ENCODE measurements at places on chromosomes 1 and 21.

- peak; percentile 52 for DNase-seq
Observed at GRCh38 chr1:246705368-246705767, 18.8 kb upstream of the SCCPDH start.

GRCh38 chr1:55426619-55427018 lies 211.5 kb upstream of the USP24 start:
- DNase-seq, result no peak

DNA sequence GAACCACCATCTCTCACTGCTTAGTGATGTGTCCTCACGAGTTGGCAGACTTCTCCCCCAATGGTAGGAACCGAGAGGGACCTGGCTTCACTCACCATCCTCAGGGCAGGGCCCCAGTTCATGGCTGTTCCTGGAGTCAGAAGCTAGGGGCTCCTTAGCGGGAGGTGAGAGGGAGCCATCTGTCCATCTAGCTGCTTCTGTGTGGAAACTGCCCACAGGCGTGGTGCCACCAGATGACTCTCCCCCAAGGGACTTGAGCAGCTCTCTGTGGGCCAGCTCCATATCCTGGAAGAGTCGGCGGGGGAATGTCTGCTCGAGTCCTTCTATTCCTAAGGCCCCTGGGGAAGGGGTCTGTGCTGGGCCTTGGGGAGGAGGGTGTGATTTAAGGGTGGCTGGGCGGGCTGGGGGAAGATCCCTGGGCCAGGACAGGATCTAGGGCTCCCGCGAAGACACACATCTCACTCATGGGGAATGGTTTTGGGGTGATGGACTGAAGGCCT lies 16.3 kb downstream of the LRRC71 start:
- DNase-seq, result no peak

GRCh38 chr1:48203287-48203900 lies 19.1 kb upstream of the SLC5A9 start:
- peak; percentile 54 for DNase-seq

- peak; percentile 70 for DNase-seq
Observed at GRCh38 chr1:220300442-220301121, 28.3 kb upstream of the RAB3GAP2 start.

GRCh38 chr1:82565146-82565545 lies 764.4 kb downstream of the ADGRL2 start:
- peak; percentile 59 for DNase-seq

DNA sequence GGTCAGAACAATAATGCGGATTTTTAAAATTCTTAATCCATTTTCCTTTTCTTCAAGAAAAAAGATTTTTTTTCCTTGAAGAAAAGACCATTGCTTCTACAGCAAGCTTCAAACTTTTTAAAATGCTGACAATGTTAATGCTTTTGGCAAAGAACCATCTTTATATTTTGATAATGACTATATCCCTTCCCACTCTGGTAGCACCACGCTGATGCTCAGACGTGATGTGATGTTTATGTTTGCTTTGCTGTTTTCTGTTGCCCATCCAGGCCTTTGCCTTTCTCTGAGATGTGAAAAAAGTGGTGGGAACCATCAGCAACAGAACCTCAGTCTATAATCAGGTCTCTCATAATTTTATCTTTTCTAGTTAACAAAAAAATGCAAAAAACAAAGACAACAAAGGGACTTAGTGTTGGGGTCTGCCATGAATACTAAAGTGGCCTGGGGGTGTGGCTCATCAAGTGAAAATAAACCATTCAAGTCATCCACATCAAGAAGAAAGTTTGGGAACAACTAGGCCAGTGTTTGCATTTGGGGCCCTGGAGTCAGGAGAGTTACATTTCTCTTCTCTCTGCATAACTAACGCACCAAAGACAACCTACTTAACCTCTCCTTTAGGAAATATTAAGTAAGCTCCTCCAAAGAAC lies 244.6 kb upstream of the DMRTA2 start:
- no peak for DNase-seq

DNA sequence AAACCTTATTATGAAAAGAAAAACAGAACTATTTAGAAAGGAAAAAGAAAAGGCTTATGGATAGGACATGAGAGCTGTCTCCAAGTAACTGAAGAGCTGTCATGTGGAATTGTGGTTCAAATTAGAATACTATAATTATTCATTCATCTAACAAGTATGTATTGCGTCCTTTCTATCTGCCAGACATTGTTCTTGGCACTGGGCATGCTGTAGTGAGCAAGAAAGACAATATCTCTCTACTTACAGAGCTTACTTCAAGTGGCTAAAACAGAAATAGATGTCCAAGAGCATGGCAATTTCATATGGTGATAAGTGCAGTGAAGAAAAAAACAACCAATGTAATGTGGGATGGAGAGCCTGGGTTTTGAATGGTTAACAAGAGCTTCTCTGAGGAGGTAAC lies 413.0 kb downstream of the DPYD start:
- no peak for DNase-seq

GRCh38 chr1:80892539-80892938 lies 908.2 kb upstream of the ADGRL2 start:
- no peak for DNase-seq

DNA sequence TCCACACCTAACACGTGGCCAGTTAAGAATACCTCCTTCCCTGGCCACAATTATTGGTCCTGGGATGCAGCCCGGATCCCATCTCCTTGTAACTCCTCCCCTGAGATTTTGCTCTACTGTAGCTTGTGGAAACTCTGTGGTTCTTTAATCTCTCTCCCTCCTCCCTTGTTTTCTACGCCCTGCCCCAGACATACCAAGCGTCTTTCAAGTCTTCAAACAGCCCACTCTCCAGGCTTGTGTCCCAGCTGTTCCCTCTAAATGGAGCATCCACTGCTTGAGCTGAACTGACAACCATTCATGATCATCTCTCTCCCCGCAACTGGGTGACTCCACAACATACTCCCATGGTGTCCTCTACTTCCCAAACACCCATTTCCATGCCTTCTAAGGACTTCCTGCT lies 111.6 kb downstream of the SIPA1L2 start:
- no peak for DNase-seq

GRCh38 chr1:153957744-153958110 lies 685 bp downstream of the CRTC2 start:
- DNase-seq, result no peak

DNA sequence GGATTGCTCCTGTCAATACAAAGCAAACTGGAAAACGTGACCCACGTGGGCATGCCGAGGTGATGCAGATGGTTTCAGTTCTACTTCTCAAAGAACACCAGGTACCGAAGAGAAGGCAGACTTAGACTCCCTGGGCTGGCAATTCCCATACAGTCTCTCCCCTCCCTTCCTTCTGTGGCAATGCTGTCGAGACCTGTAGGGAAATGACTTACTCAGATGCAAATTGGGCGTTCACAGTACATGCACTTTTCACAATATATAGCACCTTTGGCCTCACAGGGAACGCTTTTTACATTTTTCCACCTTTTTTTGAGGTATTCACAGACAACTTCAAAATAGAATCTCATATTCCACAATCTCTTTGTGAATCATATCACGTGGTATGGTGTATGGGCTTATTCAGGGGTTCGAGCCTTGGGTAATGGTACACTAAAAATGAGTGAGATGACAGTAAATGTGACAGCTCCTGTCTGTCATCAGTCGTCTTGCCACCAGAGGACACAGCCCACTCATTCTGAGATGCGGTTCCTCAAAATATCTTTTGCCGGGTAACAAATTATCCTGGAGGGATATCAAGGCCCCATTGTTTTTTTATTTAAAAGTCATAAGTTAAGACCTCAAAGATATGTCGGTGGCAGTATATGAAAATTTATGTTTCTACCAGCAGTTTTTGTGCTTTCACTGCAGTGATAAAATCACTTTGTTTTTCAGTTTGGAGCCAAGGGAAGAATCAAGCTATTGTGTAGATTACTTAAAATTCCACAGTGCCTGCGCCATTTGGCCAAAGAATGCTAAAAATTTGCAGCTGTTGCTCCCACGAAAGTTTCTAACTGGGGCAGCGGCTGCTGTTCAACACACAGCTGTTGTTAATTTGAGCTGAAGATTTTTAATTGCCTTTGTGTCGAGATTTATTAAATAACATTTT lies 168.4 kb downstream of the ZZZ3 start:
- no peak for DNase-seq

- DNase-seq, result peak; percentile 33
Observed at GRCh38 chr1:77282187-77282865, 507 bp downstream of the AK5 start.

DNA sequence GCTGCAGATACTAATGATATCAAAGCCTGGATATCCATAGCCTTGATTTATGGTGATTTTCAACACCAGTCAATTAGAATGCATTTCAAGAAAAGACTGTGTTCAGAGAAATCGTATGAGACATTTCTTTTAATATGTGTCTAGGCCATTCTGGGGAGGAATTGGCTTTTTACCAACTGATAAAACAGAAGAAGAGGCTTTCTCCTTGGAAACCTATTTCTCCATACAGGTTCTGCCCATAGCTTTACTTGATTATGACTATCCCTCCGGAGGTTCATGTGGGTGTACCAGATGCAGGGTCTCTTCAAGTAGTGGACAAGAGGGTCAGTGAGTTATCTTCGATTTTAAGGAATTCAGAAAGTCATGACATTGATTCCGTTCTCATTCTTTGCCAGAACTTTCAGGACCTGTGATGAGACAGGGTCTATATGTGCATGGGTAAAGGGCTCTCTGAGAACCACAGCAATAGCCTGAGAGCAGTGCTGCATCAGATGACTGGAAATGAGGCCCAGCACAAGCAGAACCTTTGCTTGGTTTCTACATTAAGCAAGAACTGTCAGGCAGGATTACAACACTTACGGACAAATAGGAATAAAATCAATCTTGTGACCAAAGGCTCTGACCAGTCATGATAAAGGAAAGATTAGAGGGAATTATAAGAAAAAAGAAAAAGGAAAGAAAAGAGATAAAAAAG lies 263.7 kb upstream of the SGIP1 start:
- no peak for DNase-seq

DNA sequence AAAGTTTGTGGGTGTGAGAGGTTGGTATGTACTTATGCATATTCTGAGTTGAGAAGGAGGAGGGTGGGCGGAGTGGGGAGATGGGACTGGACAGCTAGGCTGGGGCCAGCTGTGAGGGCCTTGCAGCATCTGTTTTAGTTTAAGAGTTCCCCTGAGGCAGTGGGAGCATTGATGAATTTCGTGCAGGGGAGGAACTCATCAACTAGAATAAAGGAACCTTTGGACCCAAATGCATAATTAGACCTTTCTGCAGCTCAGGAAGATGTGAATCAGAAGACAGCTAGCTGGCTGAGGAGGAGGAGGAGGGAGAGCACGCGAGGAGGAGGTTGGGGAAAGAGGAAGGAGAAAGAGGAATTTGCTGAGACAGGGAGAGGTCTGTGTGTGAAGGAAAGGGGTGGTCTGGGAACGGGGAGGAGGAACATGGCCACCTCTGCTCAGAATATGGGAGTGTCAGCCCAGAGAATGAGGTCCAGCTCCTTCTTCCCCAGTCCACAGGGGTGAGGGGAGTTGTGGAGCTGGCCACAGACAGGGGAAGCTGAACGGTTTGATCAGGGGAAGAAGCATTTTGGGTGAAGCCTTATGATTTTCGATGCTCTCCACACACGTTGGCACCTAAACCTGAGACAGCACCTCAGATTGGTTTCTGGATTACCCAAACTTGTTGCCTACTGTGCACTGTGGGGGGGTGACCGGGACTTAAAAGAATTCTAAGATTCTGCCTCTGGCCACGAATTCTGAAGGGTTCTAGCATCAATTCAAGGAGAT lies 27.7 kb downstream of the MYOG start:
- DNase-seq, result no peak

DNA sequence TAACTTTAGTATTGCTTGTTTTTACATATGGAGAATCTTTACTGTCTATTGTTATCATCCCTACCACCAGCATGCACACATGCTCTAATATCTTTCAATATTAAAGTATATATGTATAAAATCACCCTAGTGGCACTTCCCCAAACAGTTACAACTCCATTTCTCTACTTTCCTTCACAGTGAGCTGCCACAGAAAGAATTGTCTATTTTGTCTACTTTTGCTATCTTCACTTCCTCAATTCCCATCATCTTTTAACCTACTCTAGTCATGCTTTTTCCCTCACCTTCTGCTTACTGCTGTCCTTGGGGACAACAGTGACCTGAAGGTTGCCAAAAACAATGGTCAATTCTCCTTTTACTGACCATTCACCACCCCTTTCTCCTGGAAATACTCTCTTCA lies 59.2 kb downstream of the VCAM1 start:
- DNase-seq, result no peak

DNA sequence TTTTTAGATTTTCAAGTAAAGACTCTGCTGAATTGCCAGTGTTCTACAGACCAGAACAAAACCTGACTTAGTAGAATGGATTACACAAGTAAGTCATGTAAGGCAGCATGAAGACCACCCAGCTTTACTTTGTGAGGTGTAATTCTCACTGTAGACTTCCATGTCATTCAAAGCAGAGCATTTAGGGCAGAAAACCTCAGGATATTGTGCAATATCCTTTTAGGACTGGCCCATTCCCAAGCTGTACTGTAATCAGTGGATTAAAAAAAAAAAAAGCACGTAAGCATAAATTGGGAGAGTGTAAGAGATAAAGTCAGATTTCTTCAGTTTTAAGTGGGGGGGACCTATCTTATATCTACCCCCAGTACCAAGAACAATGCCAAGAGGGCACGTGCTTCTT lies 380.5 kb upstream of the PRMT6 start:
- peak; percentile 15 for DNase-seq

GRCh38 chr1:236284291-236284721 lies 2.5 kb upstream of the ERO1B start:
- no peak for DNase-seq

DNA sequence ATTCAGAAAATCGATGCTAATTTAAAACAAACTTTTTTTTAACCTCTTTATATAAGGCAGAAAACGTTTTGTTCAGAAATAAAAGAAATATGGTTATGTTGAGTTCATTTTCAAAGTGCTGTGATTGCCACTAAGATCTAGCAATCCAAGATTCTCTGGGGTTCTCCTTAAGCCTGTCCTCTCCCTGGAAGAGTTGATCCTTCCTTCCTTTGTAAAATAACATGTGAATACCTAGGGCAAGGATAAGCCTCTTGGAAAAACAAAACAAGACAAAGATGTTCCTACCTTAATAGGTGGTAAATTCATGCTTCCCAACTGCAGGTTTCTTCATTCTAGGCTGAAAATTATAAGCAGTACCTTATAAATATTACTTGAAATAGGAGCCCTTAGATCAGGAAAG lies 18.0 kb upstream of the FOXD3 start:
- no peak for DNase-seq

- DNase-seq, result no peak
Observed at GRCh38 chr1:84427250-84428188, 29.2 kb downstream of the DNASE2B start.

- no peak for DNase-seq
Observed at GRCh38 chr1:182146286-182146685, 84.8 kb upstream of the ZNF648 start.

DNA sequence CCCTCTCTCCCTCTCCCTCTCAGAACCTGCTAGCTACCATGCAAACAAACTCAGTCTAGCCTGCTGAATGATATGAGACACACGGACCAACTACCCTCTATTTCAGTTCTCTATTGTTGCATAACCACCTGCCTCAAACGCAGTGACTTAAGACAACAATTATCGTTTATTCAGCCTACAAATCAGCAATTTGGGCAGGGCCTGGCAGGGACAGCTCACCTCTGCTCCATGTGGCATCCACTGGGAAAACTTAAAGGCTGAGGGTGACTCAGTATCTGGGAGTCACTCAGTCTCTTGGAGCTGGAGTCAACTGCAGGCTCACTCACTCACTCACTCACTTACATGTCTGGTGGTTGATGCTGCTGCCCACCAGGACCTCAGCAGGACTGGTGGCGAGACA lies 121.3 kb downstream of the SEC16B start:
- peak; percentile 11 for DNase-seq

GRCh38 chr21:37268186-37268503 lies 1.0 kb upstream of the VPS26C start:
- DNase-seq, result no peak

- no peak for DNase-seq
Observed at GRCh38 chr1:7922301-7922700, 18.3 kb downstream of the TNFRSF9 start.

All from RWPE1 (cell line).